ENCODE measurements at places on chromosomes 4 and X. TPM values are rescaled to one million over a fixed set of nuclear protein-coding genes. Genes with fewer than 3 reads are reported as not detected.

FGF5 gene
- total RNA-seq: 18.6 TPM

DNA sequence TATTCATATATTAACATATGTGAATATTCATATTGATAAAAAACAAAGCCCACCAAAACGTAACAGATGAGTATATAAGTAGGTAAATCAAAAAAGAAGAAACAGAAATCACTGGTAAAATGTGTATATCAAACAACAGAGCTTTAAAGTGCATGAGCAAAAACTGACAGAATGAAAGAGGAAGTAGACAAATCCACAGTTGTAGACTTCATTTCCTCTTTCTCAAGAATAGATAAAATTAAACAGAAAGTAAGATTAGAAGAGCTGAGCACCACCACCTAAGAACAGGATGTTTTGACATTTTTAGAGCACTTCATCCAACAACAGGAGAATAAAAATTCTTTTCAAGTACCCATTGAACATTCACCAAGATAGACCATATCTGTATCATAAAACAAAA is 64.6 kb downstream of the CNKSR2 start:
- no peak overlapping the region for H3K27ac ChIP-seq
- no peak for DNase-seq
- H3K36me3 ChIP-seq: no peaks in the 10 kb centered on the region
- H3K4me1 ChIP-seq: no peaks in the 10 kb centered on the region

DNA sequence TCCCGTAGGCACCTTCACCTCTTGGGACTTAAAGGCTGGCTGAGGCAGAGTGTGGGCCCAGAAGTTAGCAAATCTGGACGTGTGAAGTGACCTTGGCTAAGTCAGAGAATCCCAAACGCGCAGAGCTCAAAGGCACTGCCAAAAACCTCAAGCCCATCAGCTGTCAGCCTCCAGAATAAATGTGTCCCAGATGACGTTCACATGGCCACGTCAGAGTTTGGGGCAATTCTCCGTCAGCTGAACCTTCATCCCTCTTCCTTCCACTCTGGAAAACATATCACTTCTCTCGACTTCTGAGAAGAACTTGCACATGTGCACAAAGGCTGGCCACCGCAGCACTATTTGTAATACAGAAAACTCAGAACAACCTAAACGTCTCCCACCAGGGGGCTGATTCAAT is 35.7 kb upstream of the APLN start:
- peak; percentile 12 for DNase-seq
- no peak overlapping the region for H3K4me3 ChIP-seq
- H3K4me1 ChIP-seq: no peaks in the 10 kb centered on the region
- H3K36me3 ChIP-seq: no peaks in the 10 kb centered on the region
- peaks cover 17% of the 10 kb centered on the region for H3K27me3 ChIP-seq

DNA sequence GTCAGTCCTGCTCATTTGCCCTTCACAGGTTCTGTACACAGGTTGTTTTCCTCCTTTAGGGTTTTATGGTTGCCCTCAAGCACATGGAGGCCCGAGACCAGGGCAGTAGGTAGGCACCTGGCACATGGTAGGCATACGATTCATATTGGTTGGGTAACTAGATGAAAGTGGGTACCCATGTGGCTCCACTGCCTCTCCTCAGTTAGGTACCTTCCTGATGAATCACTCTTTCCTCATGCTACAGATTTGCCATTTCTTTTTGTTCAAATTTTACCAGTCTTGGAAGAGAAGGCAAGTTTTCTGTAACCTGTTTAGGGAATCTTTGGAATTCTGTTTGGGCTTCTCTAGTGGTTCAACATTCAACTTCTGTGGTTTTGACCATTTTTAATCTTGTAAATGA is 121.3 kb downstream of the FHIP1A start:
- H3K27me3 ChIP-seq: peaks cover 2% of the 10 kb centered on the region
- H3K4me1 ChIP-seq: no peaks in the 10 kb centered on the region
- H3K27ac ChIP-seq: no peak overlapping the region
- no peak overlapping the region for H3K4me3 ChIP-seq

Measured in IMR-90 (cell line).